NCI-H526 treated with DMSO at 0.1 percent for 48 hours (cell line): ENCODE measurements at places on chromosomes 13 and 19.

GRCh38 chr13:99282264-99283231 is 24.4 kb upstream of the GPR18 start:
- no peak for DNase-seq

- DNase-seq = no peak
These were observed 515.0 kb upstream of the KLHL1 start for GRCh38 chr13:70623239-70623638.

- no peak for DNase-seq
These were observed 30.6 kb upstream of the TNFSF11 start for GRCh38 chr13:42543215-42543797.

- DNase-seq = no peak
These were observed 1362.1 kb upstream of the ATXN8OS start for GRCh38 chr13:68745502-68745901.
